Heart left ventricle (tissue), 16 donors: ENCODE measurements at places on chromosomes 5 and 9. TPM values are rescaled to one million over a fixed set of nuclear protein-coding genes. Genes with fewer than 3 reads are reported as not detected.

DNA sequence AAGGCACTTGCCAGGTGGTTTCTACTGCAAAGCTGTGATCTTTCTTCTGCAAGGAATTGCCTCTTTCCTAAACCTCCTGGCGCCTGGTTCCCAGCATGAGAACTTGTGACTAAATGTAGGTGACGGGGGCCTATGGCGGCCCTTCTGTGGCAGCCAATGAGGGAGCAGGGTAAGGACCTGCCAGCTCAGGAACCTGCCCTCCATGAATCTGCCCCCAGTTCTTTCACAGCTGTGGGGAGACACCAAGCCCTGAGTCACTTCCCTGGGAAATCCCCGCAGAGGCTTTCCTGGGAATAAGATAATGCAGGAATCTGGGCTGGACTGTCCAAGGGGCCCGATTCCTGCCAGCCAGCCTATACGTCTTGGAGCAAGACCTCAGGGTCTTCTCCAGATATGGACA lies 56.7 kb upstream of the CTNNA1 start:
- no peak for DNase-seq

DNA sequence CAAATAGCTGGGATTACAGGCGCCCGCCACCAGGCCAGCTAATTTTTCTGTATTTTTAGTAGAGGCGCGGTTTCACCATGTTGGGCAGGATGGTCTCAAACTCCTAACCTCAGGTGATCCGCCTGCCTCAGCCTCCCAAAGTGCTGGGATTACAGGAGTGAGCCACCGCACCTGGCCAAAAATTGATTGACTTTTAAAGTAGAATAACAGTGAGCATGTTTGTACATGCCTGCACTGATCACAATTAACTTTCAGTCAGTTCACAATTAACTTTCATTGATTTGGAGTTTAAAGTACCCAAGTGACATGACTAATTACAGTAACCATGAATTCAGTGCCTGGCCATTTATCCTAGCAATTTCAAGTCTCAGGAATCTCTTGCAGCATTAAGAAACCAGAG lies 61.3 kb downstream of the ANKH start:
- no peak for DNase-seq

GRCh38 chr9:128358861-128359260 lies 12.3 kb upstream of the URM1 start:
- no peak for DNase-seq

GRCh38 chr9:68951879-68952659 lies 61.8 kb downstream of the PRKACG start:
- no peak for DNase-seq

DNA sequence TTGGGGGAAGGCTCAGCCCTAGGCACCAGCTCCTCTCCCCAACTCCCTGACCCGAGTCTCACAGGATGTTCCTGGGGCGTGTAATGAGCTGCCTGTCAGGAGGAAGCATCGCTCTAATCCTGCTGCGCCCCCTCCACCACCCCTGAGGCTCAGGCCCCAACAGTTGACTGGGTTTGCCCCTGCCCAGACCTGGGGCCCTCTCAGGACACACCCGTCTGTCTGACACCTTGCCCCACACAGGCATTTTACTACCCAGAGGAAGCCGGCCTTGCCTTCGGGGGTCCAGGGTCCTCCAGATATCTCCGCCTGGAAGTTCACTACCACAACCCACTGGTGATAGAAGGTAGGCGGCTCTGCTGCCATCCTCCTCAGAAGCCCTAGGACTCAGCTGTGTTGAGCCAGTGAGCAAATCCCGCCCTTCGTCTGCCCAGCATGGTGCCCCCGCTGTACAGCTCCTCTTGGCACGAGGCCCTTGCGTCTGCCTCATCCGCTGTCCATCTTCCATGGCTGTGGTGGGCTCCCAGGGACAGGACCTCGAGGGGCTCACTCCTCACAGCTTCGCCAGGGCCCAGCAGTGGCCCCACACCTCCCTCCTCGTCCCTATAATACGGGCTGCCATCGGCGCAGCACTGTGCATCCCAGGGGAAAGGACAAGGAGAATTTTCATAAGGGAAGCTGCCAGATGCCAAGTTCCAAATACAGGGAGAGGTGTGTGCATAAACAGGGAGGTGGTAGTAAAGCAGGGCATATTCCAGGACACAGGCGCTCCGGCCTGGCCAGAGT lies 8.0 kb downstream of the DBH start:
- DNase-seq: no peak

DNA sequence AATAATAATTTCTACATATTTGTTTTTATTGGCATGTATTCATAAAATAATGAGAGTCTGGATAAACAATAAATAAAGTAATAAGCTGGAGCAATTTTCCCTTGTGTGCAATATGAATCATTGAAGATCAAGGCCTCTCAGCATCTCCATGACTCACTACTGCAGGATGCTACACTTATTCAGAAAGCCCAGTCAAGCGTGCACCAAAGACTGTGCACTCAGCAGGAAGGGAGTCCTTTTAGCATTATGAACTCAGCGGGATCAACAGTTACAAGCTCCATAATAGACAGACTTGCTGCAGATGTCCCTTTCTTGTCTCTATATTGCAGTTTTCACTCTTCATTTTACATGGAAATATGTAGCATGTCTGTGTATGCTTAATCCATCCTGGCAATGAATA lies 485.3 kb downstream of the CDH9 start:
- no peak for DNase-seq

DNA sequence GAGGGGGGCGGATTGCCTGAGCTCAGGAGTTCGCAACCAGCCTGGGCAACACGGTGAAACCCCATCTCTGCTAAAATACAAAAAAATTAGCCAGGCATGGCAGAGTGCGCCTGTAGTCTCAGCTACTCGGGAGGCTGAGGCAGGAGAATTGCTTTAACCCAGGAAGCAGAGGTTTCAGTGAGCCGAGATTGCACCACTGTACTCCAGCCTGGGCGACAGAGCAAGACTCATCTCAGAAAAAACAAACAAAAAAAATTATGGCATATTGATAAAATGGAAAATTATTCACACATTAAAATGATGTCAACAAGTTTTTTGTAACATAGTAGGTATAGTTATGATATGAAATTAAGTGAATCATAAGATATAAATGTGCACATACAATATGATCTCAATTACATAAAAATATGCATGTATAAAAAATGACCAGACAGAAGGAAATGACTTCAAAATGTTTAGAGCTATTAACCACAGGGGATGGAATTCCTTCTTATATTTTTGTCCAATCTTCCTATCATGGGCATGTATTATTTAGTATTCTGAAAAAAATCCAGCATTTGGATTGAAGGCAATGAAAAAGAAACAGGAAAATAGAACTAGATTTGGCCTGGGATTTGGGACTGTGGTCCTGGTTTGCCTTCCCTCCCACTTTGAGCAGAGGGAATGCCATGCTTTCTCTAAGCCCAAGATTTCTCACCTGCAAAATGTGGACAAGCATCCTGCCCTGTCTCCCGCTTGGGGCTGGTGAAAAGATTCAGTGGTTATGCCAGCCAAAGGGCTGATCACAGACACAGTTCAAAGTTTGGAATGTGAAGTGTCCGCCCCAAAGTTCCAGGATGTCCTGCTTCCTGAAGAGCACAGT lies 19.5 kb downstream of the SPAAR start:
- no peak for DNase-seq

DNA sequence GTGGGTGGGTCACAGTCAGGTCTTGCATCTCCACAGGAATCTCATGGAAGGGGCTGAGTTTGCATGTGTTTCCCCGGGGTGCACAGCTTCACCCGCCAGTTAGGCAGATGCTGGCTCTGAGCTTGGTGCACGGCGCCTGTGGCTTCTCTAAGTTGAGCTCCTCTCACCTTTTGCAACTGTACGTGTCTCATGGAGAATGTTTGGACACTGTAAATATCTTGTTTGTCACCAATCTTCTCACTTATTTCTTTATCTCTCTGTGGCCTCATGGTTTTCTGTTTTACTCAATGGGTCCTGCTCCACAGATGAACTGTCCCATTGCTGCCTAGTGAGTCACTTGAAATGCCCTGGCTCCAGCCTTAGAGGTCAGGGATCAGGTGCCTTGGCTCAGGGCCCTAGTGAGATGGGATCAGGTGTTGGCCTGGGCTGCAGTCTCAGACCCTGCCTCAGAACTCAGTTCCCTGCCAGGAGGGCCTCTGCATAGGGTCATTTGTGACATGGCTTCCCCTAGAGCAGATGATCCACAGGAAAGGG lies 61.6 kb downstream of the WNK2 start:
- no peak for DNase-seq

The C5orf52 gene
- not detected for total RNA-seq

The GRM6 gene
- total RNA-seq: not detected

DNA sequence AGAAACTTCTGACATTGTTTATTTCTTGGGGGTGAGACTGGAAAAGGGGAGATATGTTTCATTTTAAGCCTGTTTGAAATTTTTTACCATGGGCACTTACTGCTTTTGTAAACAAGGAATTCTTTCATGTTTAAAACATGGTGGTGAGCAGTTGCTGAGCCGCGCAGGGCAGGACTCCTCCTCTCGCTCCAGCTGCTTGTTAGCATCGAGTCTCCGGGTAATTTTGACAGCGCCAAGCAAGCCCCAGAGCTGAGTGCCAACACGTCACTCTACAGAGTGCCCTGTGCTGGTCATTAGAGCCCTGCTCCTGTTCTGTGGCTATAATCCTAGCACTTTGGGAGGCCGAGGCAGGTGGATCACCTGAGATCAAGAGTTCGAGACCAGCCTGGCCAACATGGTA lies 116.5 kb upstream of the MSX2 start:
- no peak for DNase-seq

The RABGAP1 gene
- 51.4 TPM for total RNA-seq
